ENCODE measurements at places on chromosomes 1 and 21.

- no peak for DNase-seq
Measured at GRCh38 chr1:65371544-65371943, 48.9 kb upstream of the LEPR start.

DNA sequence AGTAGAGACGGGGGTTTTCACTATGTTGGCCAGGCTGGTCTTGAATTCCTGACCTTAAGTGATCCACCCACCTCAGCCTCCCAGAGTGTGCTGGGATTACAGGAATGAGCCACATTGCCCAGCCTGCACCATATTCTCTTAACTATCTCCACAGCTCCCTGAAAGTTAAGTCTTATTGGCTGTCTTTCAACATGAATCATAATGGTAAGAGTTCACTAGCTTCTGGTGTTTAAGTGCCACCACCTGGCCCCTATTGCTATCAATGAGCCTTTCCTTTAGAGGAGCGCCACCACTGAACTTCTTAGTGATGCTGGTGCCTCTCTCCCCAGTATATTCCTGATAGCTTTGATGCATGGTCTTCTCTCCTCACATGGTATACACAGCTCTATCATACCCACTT, 15.7 kb downstream of the ZFYVE9 start:
- DNase-seq: no peak

GRCh38 chr1:215005656-215006345, 76.7 kb upstream of the KCNK2 start:
- DNase-seq: no peak

DNA sequence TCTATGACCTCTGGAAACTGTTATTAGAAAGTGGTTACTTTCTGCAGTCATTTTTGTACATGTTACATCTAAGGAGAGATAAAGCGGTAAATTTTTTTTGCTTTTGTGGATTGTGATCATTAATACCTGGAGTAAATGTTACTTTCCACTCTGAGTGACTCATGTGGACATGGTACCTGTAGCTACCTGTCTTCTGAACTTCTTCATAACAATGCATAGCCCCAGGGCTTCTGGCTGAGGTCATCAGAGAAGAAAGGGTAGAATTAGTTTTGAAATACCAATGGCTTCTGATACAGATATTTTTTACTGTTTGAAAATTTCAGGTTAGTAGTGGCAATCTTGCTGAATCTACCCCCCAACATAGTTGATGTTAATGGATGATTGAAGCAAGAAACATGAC, 489.3 kb downstream of the RWDD3 start:
- DNase-seq: no peak

- no peak for DNase-seq
Measured at GRCh38 chr1:13945856-13946255, 245.9 kb downstream of the PRDM2 start.

- DNase-seq: no peak
Measured at GRCh38 chr1:34050709-34051485, 114.1 kb downstream of the CSMD2 start.

DNA sequence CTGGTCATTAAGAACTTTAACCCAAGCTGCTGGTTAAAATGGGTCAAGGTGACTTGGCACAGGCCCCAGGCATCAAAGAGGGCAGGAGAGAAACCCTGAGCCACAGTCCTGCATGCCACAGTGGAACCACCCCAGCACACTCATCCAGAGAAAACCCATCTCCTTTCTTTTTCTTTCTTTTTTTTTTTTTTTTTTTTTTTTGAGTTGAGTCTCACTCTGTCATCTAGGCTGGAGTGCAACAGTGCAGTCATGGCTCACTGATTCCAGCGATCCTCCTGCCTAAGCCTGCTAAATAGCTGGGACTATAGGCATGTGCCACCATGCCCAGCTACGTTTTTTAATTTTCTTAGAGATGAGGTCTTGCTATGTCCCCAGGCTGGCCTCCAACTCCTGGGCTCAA, 109.2 kb upstream of the RAB4A start:
- no peak for DNase-seq

DNA sequence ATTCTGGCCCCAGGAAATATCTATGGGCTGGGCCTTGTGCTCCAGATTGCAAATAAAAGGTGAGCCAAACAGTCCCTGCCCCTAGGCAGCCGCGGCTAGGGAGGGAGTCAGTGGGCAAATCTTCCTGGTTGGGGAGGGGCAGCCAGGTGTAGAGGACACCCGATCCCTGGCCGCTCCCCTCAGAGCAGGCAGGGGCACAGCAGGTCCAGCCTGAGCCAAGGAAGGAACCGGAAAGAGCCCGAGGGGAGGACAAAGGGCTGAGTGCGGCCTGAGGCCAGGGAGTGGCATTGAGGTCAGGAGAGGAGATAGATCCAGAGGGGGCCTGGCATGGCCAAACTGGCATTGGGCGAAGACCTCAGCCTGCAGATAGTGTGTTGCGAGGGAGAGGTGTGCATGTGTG, 36.6 kb upstream of the ARF1 start:
- no peak for DNase-seq

DNA sequence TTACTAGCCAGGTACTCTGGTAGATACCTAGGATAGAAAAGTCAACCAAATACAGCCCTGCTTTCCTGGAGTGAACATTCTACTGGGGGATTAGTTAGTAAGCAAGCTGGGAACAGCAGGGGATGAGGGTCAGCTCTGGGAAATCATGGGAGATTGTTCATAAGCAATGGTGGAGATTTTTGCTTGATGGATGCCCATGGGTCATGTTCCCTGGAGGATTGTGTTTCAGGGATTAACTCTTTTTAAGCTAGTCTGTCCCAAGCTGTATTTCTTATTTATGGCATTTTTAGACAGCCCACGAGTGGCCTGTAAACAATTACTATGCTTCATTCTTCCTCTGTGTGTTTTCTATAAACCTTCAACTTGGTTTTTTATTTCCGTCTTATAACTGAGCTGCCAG, 18.9 kb downstream of the CACHD1 start:
- no peak for DNase-seq

DNA sequence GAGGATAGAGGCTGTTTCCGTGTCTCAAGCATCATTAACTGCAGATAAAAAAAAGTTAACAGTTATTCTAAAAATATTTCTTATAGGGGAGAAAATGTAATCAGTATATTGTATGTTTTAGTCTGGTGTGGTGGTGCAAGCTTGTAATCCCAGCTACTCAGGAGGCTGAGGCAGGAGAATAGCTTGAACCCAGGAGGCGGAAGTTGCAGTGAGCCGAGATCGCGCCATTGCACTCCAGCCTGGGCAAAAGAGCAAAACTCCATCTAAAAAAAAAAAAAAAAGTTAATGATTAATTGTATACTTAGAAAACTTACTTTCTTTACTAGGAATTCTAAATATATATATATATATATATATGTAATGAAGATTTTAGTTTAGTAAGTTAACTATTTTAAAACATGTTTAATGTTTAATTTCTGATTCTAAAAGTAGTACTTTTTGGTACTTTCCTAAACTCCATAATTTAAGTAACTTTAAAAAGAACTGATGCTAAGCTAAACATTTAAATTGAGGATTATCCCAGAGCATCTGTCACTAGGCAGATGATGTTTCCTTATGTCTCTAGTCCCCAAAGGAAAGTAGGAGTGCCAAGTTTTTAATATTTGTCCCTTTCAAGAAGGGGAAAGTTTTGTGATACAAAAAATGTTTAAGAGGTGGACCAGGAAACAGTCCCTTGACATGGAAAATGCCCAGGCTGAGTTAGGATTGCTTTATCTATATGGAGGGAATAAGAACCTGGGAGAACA, 66.3 kb downstream of the DYRK1A start:
- no peak for DNase-seq

DNA sequence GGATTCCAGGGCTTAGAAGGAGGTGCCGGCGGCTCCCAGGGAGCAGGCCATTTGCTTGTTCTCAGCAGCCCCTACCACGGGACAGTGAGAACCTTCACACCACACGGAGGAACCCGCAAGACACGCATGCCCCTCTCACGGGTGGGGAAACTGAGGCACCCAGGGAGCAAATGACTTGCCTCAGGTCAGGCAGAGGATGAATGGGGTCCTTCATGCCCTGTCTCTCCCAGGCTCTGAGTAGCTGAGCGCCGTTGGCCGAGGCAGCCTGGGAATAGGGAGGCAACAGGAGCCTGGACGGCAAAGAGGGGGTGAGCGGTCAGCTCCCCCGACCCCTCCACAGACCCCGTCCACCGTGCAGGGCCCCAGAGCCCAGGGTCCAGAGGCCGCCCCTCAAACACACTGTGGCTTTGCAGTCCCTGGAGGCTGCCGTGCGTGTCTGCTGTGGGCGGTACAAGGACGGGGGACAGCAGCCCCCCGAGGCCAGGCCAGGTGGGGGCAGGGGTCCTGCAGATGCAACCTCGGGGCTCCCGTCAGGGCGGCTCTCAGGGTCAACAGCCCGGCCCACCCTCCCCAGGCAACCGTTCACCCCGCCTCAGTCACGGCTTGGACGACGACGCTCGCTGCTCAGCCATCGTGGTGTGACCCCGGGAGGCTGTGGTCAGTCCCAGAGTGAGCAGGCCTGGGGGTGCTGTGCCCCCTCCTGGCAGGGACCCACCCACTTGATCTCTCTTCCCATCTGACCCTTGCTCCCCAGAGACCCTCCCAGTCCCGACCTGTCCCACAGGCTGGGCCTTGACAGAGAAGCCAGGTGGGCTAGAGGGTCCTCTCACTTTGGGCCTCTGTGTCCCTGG, 15.8 kb upstream of the COL6A2 start:
- DNase-seq: no peak

DNA sequence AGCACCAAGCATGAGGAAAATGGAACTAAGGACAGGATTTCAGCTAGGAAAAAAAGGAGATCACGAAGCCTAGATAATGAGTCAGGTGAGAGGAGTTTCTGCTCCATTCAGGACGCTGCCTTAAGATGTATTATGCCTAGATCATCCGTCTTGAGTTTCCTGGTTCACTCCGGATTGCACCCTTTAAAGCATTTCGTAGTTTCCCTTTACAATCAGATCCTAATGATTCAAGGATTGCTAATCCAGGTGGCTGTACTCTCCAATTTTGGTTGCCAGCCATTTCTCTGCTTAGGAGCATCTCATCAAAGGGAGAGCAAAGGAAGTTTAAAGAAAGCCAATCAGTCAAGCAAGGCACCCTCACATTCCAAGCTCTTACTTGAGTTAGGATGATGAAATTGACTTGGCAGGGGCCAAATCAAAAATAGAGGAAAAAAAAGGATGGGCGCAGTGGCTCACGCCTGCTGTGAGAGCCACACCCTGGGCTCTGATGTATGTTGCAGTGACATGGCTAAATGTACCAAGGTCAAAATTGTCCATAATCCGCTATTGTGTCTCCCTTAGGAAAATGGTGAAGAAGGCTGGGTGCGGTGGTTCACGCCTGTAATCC, 156.9 kb upstream of the SOD1 start:
- DNase-seq: no peak

- DNase-seq: no peak
Measured at GRCh38 chr1:36536727-36537126, 54.0 kb upstream of the CSF3R start.

DNA sequence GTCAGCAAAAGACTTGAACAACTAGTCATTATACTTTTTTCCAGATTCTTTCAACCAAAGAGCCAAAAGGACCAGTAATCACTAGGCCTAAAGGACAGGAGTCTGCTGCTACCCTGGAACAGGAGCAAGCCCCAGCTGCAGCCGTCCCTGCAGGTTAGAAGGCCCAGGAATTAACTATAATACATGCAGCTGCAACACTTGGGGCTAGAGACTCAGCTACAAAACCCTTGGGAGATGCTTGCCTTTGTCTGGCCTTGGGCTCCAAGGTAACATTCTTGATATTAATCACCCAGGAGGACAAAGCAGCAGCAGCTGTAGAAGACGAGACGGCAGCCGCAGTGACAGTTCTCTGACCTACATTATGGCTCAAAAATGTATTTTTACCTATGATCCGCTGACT, 841.2 kb upstream of the ADGRL4 start:
- no peak for DNase-seq

DNA sequence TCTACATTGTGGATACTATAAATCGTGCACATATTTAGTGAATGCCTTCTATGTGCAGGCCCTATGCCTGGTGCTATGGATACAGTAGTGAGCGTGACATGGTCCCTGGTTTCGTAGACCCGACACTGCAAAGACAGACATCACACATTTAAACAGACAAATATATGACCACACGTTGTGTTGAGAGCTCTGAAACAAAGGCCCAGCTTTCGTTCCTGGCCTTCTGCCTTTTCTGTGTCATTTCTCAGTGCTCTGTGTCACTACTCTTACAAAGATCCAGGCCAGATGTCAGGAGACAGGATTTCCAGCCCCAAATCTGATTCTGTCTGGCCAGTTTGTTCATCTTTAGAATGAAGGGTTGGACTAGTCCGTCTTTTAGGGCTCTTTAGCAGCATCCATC, 19.3 kb upstream of the TRABD2B start:
- no peak for DNase-seq
